Fibroblast of pulmonary artery (primary cell): ENCODE measurements at places on chromosomes 11 and 22.

DNA sequence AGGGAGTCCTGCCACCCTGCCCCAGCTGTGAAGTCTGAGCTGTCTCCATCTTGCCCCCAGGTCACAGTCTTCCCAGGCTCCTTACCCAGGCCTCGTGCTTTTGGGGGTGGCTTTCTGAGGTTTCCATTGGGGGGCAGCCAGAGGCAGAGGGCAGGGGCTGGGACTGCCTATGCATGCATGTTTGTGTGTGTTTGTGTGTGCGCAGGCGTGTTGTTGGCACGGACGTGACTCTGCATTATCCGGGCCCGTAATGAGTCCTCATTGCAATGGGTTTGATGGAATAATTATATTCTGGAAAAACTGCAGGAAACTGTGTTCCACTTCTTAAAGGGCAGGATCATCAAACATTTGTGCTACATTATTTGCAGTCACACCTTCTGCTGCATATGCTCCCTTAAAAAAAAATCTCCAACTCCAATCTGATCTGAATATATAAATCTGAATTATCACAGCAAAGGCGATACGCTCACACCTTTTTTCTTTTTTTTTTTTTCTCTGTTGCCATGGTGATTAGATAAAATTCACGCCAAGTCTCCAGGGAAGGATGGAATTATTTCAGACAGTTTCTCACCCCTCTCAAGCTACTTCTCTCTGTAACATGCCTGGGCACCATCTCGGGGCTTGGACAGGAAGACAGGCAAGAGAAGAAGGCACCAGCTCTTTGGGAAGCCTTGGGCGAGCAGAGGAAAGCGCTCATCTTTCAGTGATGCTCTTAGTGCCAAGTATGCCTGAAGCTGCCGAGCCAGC, 45.9 kb downstream of the DSCAML1 start:
- DNase-seq, result no peak

DNA sequence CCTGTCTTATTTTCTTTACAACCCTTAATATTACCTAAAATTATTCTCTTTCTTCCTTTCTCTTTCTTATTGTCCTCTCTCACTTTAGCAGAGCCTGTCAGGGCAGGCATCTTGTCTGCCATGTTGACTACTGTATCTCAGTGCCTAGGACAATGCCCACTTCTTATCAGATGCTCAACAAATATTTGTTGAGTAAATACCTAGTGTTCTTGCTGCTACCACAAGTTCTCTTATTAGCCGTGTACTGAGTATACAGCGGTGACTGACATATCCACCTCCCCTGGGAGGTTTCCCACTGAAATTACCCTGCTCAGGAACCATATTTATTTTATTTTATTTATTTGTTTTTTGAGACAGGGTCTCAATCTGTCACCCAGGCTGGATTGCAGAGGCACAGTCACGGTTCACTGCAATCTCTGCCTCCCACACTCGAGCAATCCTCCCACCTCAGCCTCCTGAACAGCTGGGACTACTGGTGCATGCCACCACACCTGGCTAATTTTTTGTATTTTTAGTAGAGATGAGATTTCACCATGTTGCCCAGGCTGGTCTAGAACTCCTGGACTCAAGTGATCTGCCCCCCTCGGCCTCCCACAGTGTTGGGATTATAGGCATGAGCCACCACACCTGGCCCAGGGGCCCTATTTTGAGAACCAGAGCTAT, 6.7 kb downstream of the HPX start:
- no peak for DNase-seq

GRCh38 chr11:66718320-66718971, 10.6 kb downstream of the SPTBN2 start:
- DNase-seq, result no peak

- DNase-seq, result peak; percentile 72
These were observed 222.0 kb downstream of the DBX1 start for GRCh38 chr11:19938169-19938856.

DNA sequence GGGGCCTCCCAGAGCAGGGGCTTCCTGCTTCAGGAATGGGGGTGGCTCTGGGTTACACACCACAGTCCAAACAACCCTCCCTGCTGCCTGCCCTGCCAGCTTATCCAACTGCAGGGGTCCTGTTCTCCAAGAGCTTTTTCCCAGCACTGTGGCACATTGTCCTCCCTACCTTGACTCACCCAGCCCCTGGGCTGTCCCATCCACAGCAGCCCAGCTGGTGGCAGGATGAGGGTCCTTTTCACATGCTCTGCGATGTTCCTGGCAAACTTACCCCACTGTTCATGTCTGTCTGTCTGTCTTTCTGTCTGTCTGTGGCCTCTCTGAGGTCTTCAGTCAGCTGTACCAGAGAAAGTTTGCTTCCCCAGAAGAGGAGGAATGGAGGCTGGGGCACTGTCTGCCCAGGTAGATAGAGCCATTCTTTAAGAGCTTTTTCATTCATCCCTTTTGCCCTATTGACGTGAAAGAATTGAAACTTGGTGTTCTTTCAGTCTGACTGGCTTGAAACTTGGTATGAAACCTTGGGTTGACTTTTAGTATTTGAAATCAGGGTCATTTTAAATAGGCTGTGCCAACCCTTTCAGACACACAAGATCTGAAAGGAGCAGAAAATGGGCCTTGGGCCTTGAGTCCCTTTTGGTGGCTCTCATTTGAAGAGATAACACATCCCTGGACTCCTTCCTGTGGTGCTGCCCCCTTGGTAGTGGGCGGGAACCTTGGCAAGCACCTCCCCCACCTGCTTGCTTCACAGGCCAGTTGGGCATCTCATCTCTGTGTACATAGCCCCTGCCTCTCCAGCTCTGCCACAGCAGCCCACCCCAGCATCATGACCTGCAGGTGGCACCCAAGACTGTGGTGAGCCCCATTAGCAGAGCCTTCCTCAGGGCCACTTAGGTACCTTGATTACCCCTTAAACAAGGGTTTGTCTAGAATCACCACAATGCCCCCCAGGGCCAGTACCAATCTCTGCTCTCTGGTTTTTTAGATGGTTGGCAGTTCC, 74.6 kb upstream of the SUSD2 start:
- DNase-seq, result no peak

- no peak for DNase-seq
These were observed 16.3 kb downstream of the APOL5 start for GRCh38 chr22:35733791-35734516.

DNA sequence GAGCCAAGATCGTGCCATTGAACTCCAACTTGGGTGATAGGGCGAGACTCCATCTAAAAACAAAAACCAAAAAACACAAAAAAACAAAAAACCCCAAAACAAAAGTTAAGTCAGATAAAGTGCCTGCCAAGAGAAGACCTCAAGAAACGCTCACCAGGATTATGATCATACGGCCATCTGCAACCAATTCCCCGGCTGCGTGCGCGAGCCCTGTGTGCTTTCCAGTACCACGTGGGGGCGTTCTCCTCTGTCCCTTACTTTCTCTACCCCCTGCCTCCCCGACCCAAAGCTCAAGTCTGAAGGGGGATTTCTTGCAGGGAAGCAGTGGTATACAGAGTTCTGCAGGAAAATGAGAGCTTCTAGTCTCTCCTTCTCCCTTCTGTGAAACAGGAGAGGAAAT, 10.5 kb upstream of the RPS19BP1 start:
- DNase-seq, result peak; percentile 35

DNA sequence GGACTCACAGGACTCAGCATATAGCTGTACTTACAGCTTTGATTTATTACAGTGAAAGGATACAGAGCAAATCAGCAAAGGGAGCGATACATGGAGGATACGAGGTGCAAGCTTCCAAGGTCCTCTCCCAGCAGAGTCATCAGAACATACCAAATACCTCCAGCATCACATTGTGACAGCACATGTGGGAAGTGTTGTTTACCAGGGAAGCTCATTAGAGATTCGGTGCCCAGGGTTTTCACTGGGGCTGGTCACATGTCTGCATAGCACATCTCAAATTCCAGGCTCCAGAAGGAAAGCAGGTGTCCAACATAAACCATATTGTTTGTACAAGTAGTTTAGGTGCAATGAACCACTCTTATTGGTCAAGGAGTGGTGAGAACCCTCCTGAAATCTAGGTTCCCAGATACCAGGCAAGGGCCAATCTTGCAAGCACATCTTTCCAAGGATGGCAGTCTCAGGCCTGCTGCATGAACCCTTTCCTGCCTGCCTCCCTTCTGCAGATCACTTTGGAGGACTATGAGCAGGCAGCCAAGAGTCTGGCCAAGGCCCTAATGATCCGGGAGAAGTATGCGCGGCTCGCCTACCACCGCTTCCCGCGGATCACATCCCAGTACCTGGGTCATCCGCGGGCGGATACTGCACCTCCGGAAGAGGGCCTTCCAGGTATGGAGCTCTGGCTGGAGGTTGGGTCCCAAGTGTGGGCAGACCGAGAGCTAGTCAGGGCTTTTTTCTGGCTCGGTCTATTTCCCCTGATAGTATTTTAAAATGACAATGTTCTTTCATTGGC, 26.7 kb downstream of the AMPD3 start:
- no peak for DNase-seq

DNA sequence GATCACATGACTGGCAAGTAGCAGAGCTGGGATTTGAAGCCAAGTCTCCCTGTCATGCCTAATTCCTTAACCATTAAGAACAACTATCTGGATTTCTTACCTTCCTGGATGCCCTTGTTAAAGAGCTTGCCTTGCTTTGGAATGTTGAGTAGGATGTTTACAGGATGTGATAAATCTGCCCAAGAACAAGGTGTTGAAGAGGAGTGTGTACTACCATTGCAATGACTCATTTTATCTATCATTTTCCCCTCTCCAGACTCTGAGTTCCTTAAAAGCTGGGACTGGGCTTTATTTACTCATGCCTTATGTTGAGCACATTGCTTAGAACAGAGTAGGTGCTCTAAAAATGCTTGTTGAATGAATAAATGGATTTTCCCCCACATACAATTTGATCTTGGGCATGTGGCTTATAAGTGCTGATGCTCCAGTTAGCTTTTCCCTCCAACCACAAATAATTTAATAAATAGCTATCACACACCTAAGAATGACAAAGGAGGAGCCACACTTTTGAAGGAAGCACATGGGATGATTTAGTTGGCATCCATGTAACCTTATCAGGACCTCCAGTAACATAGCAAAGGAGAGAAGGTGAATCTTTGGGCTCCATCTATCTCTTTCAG, 268.6 kb upstream of the SESN3 start:
- DNase-seq, result peak; percentile 12

GRCh38 chr22:42303396-42304323, 33.2 kb upstream of the TCF20 start:
- DNase-seq, result no peak

DNA sequence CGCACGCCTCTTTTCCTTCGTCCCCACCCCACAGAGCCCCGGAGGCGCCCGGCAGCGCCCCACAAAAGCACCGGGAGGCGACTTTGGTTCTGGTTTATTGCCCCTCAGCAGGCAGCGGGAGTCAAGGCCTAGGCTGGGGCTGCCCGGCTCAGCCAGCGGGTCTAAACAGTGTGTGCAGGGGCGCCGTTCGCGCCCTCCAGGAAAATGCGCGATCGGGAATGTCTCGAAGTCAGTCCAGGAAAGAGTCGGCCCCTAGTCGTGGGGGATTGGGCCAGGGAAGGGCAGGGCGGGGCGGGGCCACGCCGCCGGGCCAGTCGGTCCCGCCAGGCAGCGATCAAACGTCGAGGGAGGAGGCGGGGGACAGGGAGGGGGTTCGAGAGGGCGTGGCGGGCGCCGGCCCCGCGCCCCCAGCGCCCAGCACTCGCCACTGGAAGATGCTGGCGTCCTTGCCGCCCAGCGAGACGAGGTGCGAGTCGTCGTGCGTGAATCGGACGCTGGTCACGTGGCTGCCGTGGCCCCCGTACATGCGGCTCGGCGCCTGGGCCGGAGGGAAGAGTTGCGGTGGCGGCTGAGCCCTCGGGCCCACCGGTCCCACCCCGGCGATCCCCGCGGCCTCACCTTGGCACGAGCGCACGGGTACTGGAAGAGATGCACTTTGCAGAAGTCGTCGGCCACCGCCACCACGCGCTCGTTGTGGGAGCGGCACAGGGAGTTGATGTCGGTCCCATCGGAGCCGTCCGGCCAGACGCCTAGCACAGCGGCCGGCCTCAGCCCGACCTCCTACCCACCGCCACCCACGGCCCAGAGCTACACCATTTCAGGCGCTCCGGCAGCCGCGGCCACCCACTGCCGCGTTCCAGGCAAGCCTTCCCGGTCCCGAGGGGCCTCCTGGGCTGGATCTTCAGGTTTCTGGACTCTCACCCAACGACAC, 741 bp upstream of the MTA2 start:
- DNase-seq, result peak; percentile 48

DNA sequence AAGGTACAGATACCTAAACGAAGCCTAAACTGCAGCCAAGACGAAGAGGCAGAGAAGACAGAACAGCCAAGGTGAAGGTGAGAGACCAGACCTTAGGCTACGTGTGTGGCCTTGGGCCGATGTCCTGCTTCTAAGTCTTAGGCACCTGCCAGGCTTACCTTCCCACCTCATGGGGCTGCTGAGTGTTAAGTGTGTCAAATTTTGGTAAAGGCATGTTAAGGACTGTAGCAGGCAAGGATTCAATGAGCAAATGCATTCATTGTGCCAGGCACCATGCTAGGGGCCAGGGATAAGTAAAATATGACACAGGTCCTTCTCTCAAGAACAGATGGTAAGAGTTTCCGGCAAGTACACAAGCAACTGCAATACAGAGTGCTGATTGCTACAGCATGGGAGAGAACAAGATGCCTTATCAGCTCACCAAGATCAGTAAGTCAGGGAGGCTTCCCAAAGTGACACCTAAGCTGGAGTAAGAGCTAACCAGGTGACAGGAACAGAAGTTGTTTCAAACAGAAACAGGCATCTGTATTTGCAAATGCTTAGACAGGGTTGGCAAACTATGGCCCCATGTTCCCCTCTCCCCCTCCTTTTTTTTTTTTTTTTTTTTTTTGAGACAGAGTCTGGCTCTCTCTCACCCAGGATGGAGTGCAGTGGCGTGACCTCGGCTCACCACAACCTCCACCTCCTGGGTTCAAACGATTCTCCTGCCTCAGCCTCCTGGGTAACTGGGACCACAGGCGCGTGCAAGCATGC, 46.7 kb downstream of the CLTCL1 start:
- no peak for DNase-seq

DNA sequence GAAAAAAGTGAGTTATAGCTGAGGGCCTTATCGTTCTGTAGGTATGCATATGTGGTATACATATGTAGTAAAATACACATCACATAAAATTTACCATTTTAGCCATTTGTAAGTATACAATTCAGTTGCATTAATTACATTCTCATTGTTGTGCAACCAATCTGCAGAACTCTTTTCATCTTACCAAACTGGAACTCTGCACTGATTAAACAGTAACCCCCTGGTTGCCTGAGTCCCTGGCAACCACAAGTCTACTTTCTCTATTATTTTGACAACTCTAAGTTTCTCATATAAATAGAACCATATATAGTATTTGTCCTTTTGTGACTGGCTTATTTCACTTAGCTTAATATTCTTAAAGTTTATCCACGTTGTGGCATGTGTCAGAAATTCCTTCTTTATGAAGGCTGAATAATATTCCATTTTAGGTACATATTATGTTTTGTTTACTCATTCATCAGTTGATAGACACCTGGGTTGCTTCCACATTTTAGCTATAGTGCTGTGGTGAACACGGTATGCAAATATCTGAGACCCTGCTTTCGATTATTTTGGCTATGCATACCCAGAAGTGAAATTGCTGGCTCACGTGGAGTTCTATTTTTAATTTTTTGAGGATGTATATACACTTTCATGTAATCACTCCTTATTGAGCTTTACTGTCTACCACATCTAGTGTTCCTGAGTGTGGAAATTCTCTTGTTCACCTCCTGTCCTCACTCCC, 1.6 kb upstream of the DDX10 start:
- DNase-seq, result no peak

- no peak for DNase-seq
These were observed 128.8 kb downstream of the RASSF10 start for GRCh38 chr11:13137844-13138301.
